ENCODE measurements at places on chromosomes 3 and 15. TPM values are rescaled to one million over a fixed set of nuclear protein-coding genes. Genes with fewer than 3 reads are reported as not detected.

DNA sequence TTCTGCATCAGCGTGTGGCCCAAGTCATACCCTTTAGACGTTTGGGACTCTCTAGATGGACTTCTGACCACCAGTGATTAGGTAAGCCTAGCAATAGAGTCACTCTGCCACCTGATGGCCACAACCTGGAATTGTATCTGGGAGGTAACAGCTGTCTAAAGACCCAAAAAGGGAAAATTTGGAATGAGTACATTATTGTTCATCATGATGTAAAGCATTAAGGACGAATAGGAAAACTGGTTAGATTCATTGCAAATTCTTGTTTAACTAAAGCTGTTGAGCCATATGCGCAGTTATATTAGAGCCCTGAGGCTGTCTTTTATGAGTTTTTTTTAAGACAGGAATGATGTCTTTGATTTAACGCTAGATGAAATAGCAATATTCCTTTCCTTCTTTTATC, 63.6 kb downstream of the FAM81A start:
- no peak overlapping the region for H3K4me3 ChIP-seq
- H3K4me1 ChIP-seq, result no peaks in the 10 kb centered on the region
- H3K27ac ChIP-seq, result no peak overlapping the region
- no peaks in the 10 kb centered on the region for H3K27me3 ChIP-seq

DNA sequence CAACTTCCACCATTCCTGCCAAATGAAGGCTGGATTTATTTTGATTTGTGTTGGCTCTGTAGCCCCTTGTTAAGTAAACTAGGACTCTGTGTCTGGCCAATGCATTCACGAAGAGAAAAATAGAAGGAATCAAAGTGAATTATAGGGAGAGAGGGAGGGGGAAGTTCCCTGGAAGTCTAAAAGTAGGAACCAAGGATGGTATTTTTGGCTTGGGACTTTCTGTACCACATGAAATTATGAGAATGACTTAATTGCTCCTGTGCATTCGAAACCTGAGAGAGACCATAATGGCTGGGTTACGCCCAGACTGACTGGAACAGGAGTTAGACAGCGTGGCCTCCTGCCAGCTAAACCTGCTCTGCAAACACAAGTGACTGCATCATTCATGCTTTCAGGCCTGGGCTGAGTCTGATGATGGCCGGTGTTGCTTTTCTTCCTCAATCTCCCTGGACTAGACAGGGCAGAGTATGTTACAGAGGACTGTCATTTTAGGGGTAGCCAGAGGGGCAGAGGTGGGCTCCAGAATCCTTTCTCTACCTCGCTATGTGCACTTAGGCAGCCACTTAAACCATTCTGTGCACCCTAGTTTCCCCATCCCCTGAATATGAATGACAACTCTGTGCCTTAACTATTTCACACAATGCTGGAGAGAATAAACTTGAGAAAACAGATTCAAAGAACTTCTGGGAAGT, 58.9 kb downstream of the MYO1E start:
- H3K4me3 ChIP-seq, result no peak overlapping the region
- H3K27ac ChIP-seq, result no peak overlapping the region
- no peaks in the 10 kb centered on the region for H3K36me3 ChIP-seq
- no peak for DNase-seq

DNA sequence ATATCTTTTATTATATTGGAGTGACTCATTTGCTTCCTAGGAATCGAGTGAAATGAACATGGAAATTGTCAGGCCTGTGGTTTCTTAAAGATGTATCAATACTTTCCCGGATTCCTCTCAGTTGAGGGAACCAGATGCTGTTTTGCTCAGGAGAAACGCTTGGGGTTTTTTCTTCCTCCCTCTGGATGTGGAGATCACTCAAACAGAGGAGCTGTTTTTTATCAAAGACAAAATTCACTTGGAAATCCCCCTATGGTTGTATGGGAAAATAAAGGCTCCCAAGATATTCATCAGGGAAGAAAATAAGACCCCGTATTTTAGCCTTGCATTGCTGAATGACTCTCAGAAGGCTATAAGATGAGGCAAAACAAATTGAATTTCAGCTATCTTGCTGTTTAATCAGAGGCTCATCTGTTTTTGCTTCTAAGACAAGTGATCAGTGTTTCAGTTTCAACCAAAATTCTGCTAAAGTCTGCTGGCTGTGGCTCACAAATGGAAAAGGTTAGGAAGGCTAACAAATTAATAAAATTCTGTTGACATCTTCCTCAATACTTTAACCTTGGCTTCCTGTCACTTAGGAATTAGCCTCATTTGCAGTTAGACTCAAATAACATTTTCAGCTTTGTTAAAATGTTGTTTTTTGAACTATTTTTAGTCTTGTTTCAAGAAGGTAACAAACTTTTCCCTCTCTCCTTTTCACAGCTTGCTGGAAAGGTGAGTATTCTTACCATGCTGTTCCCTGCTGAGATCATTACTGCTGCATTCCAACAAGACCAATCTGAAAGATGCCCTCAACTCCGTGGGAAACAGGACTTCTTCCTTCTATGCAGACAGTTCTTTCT, 83.6 kb downstream of the COL6A5 start:
- H3K36me3 ChIP-seq, result no peaks in the 10 kb centered on the region
- no peak for DNase-seq
- H3K27ac ChIP-seq, result no peak overlapping the region
- no peak overlapping the region for H3K4me3 ChIP-seq
- H3K27me3 ChIP-seq, result peaks cover 1% of the 10 kb centered on the region

The MUSTN1 gene
- 1.1 TPM for total RNA-seq

GRCh38 chr15:85380812-85381642, 624 bp downstream of the AKAP13 start:
- DNase-seq, result no peak
- H3K36me3 ChIP-seq, result no peaks in the 10 kb centered on the region
- peak overlapping the region; percentile 92 for H3K4me3 ChIP-seq
- peaks cover 5% of the 10 kb centered on the region for H3K27me3 ChIP-seq

DNA sequence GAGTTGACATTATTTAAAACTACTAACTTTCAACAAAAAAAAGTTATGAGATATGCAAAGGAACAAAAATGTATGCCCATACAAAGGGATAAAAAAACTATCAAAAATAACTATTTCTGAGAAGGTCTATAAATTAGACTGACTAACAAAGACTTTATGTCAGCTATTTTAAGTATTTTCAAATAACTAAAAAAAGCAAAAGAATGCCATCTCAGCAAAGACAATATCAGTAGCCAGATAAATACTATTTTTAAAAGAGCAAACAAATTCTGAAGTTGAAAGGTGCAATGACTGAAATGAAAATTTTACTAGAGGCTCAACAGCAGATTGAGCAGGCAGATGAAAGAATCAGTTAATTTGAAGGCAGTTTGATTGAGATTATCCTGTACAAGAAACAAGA, 3.6 kb upstream of the STRIT1 start:
- no peaks in the 10 kb centered on the region for H3K4me1 ChIP-seq
- no peaks in the 10 kb centered on the region for H3K36me3 ChIP-seq
- no peaks in the 10 kb centered on the region for H3K27me3 ChIP-seq
- no peak overlapping the region for H3K4me3 ChIP-seq

The KBTBD12 gene
- total RNA-seq, result 0.05 TPM

The LRRFIP2 gene
- 40.0 TPM for total RNA-seq

- no peaks in the 10 kb centered on the region for H3K4me1 ChIP-seq
- H3K27ac ChIP-seq, result no peak overlapping the region
- H3K27me3 ChIP-seq, result no peaks in the 10 kb centered on the region
- H3K36me3 ChIP-seq, result peaks cover 1% of the 10 kb centered on the region
- DNase-seq, result no peak
- no peak overlapping the region for H3K4me3 ChIP-seq
Observed at GRCh38 chr3:139024968-139025367, 4.2 kb upstream of the PRR23B start.

DNA sequence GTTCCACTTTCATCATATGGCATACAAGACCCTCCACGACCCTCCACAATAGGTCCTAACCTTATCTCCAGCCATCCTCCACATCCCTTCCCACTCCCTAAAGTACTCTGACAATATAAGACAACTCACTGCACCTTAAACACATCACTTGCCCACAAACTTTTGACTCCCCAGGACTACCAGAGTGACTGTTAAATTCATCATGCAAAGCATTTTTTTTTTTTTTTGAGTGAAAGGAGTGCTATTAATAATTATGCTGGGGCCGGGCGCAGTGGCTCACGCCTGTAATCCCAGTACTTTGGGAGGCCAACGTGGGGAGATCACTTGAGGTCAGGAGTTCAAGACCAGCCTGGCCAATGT, 55.8 kb downstream of the OSBPL10 start:
- H3K27ac ChIP-seq, result no peak overlapping the region
- no peak overlapping the region for H3K4me3 ChIP-seq
- peaks cover 13% of the 10 kb centered on the region for H3K4me1 ChIP-seq
- H3K36me3 ChIP-seq, result peaks cover 10% of the 10 kb centered on the region

DNA sequence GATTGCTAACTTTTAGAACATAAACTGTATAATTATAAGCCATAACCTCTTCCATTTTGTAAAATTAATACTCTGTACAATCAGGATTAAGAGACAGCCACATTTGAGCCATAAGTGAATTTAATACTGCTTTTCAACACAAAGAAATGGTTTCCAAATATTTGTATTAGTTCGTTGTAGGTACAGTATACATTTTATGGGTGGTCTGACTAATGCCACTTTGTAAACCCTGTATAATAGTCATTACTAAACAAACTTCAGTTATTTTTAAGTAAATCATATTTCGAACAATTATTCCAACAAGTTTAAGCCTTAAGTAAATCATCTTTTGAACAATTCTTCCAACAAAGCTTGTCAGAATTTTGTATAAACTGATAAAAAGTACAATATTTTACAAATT, 11.0 kb downstream of the ALCAM start:
- no peaks in the 10 kb centered on the region for H3K27me3 ChIP-seq
- no peaks in the 10 kb centered on the region for H3K4me1 ChIP-seq
- no peak for DNase-seq
- no peak overlapping the region for H3K27ac ChIP-seq

GRCh38 chr3:11653298-11654055, 9.8 kb upstream of the VGLL4 start:
- peaks cover 44% of the 10 kb centered on the region for H3K4me1 ChIP-seq
- no peak overlapping the region for H3K4me3 ChIP-seq
- no peaks in the 10 kb centered on the region for H3K27me3 ChIP-seq
- H3K36me3 ChIP-seq, result no peaks in the 10 kb centered on the region

- no peak overlapping the region for H3K27ac ChIP-seq
- H3K27me3 ChIP-seq, result peaks cover 4% of the 10 kb centered on the region
- H3K4me3 ChIP-seq, result no peak overlapping the region
Observed at GRCh38 chr3:134838599-134838998, 43.5 kb downstream of the EPHB1 start.

DNA sequence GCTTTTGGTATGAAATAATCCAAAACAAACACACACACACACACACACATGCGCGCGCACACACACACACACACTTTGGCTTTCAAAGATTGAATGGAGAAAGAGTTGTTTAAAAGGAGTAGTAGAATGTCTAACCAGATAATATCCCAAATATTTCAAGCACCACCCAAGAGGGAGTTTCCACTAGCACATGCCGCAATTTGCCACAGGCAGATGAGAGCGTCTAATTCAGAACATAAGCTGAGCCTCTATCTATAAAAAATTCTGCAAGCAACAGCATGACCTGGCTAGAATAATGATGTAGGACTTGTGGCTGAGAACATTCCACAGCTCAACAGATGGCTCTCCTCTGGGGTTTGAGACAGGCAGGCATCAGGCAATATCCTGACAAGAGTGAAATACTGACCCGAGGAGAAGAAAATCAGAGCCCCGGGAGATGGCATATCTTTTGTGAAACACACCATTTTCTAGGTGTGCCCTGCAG, 302.5 kb upstream of the GADL1 start:
- no peak for DNase-seq
- H3K27me3 ChIP-seq, result no peaks in the 10 kb centered on the region
- H3K27ac ChIP-seq, result no peak overlapping the region
- H3K4me1 ChIP-seq, result peaks cover 20% of the 10 kb centered on the region
- no peaks in the 10 kb centered on the region for H3K36me3 ChIP-seq
- H3K4me3 ChIP-seq, result no peak overlapping the region

- peaks cover 10% of the 10 kb centered on the region for H3K4me1 ChIP-seq
- H3K4me3 ChIP-seq, result no peak overlapping the region
- no peak overlapping the region for H3K27ac ChIP-seq
- DNase-seq, result no peak
Observed at GRCh38 chr3:160486459-160486869, 36.9 kb upstream of the TRIM59 start.

Measured in endothelial cell (in vitro differentiated cells).